Hematopoietic multipotent progenitor cell treated with erythropoietin and hydrocortisone succinate and interleukin-3 and kit ligand, for 8 days (in vitro differentiated cells): ENCODE measurements at places on chromosomes 7 and 10.
A peak's percentile ranks its signal among the peaks of the same experiment; 100 is the strongest.

GRCh38 chr10:30433306-30433729 lies 666 bp upstream of the MAP3K8 start:
- DNase-seq: peak; percentile 62

DNA sequence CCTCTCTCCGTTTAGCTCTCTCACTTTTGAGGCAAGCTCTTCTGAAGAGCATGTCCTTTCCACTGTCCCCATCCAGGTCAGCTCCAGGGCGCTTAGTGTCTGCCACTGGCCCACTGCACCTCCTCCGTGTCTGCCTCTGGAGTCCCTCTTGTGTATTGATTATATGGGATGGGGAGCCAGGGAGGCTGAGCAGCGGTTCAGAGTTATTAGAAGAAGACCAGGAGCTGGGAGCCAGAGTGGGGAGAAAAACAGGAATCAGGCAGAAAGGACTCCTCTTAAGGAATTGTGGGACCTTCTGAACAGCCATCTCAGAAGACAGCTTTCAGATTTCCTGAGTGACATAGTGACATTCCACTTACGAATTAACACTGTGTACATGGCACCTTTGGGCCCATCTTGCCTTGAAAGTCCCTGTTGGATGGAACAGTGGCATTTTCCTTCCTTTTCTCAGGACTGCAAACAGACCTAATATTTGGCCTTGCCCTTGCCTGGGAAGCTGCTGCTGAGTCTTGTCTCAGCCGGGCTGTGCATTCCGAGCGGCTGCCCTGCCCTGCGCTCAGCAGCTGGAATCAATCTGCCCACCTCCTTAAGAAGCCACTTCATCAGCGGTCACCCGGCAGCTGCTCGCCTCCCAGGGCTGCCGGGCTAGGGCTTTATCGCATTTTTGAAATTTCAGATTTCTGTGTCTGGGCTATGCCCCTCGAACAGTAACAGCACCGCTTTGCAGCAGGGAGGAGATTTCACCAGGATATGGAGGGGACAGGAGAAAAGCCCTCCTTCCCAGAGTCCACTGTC lies 81.1 kb upstream of the PRKG1 start:
- DNase-seq: no peak

DNA sequence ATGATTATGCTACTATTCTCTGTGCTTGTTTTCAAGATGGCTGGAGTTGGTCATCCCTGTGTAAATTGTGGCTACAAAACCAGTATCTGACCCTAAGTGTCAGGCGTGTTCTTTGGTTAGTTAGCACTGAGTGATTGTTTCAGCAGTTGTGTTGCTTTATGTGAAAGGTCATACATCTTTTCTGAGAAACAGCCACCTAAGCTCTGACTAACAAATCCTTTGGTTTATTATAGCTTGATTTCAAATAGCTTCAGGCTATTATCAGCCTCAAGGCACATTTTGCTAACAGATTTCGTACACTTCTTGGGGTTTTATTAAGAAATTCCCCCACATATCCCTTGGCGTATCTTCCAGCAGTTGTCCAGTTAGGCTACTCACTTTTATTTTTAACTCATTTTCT lies 4.8 kb upstream of the ADRB1 start:
- DNase-seq: no peak

GRCh38 chr7:48634116-48634632 lies 290.2 kb upstream of the CDC14C start:
- no peak for DNase-seq

GRCh38 chr10:122450353-122450990 lies 4.0 kb upstream of the ARMS2 start:
- no peak for DNase-seq
